ENCODE measurements at places on chromosomes 12 and 14.

- no peak for DNase-seq
Observed at GRCh38 chr14:33700052-33700451, 250.8 kb downstream of the EGLN3 start.

GRCh38 chr14:100645196-100645981 is 58.2 kb upstream of the BEGAIN start:
- DNase-seq: peak; percentile 87

DNA sequence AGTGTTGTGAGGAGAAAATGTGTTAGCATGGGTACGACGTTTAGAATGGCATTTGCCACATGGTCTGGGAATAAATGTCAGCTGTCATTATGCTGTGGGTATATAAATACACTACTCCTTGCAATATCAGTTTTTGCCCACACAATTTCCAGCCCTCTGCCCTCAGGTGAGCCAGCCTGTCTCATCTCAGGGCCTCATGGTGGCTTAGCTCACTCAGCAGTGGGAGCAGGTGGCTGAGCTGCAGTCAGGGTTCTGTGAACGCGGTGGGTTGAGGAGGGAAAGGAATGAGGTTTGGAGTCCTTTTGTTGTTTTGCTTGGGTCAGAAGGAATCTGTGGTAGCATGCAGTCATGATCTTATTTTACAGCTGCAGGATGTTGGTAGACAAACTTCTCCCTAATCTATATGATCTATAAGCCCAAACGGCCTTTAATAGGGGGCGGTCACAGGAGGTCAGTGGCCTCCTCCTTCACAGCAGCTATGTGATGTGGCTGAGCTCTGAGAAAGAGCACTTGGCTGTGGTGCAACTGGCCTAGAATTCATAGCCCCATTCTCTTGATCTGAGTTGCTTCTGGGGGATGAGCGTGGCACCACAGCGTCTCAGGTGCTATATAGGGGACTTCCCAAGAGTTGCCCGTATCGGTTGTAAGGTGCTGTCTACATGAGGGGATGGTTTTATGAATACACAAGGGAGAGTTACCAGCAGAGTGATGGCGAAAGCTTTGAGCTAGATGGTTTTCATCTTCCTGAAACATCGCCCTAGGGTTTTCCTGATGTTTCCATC is 27.8 kb upstream of the KCNA5 start:
- no peak for DNase-seq

DNA sequence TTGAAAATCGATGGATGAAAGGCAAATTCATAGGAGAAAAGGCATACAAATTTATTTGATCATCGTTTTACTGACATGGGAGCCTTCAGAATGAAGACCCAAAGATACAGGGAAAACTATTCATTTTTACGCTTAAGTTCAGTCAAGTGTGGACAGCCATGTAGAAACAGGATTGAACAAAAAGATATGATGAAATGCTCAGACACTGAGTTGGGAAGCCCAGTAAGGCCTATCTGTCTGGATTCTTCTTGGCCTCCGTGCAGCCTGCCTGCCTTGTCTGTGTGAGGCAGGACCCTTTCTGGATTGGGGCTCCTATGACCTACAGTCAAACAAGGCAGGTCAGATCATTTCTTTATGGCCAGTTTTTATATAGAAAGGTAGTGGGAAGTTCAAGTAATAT is 203.8 kb upstream of the MYL2 start:
- no peak for DNase-seq

- DNase-seq: no peak
Observed at GRCh38 chr12:115103884-115104883, 420.2 kb upstream of the TBX3 start.

DNA sequence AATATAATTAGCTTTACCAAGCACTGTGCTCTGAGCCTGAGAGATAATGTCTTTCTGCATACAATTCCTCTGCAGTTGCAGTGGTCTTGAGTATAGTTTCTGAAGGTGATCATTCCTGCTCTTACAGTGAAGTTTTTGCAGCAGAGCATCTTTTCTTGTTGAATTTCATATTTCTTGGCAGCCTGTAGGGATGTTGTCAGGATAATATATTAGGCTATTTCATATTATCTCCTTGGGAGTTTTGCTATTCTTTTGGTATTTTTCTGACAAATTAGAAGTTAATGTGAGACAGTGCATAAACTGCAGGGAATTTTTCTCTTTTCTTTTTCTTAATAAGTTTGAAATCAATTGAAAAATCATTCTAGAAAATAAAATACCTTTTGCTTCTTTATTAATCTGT is 1502.6 kb upstream of the FLRT2 start:
- no peak for DNase-seq

DNA sequence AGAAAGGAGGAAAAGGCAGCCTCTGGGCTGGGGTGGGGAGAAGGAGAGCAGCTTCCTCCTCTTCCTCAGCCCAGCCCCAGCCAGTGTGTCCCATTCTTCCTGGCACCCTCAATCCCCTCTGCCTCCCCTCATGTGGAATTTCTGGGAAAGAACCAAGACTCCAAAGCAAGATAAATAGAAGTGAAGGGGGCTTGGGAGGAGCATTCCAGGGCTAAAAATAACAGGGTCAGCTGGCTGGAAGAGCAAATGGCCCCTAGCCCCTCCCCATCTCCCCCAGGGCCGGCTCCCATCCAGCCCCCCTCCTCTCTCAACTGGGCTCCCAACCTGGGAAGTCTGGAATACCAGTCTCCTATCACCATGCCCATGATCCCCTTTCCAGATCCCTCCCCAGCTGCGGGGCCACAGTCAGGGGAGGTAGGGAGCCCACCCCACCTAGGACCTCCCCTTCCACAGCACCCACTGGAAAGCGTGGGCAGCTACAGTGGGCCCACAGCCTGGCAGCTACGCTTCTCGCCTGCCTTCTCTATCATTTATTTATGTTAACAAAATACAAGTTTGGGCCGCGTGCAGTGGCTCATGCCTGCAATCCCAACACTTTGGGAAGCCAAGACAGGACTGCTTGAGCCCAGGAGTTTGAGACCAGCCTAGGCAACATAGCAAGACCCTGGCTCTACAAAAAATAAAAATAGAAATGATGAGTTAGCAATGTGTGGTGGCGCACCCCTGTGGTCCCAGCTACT is 88.3 kb downstream of the IRF2BPL start:
- DNase-seq: no peak

- DNase-seq: no peak
Observed at GRCh38 chr12:82523996-82524395, 162.7 kb upstream of the TMTC2 start.

DNA sequence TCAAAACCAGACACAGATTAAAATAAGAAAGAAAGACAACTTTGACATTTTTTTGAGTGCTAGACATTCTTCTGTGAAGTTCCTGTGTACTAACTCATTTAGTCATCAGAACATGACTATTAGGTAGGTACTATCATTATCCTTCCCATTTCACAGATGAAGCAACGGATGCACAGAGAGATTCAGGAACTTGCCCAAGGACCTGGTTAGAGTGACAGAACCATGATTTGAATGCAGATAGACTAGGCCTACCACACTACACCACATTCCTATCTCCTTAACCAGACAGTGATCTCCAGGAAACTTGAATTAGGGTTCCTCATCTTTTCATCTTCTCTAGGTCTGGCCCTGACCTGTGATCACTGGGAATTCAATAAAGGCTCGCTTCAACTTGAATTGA is 54.4 kb upstream of the MED13L start:
- no peak for DNase-seq

- DNase-seq: no peak
Observed at GRCh38 chr14:99865408-99865807, 72.2 kb downstream of the EML1 start.

DNA sequence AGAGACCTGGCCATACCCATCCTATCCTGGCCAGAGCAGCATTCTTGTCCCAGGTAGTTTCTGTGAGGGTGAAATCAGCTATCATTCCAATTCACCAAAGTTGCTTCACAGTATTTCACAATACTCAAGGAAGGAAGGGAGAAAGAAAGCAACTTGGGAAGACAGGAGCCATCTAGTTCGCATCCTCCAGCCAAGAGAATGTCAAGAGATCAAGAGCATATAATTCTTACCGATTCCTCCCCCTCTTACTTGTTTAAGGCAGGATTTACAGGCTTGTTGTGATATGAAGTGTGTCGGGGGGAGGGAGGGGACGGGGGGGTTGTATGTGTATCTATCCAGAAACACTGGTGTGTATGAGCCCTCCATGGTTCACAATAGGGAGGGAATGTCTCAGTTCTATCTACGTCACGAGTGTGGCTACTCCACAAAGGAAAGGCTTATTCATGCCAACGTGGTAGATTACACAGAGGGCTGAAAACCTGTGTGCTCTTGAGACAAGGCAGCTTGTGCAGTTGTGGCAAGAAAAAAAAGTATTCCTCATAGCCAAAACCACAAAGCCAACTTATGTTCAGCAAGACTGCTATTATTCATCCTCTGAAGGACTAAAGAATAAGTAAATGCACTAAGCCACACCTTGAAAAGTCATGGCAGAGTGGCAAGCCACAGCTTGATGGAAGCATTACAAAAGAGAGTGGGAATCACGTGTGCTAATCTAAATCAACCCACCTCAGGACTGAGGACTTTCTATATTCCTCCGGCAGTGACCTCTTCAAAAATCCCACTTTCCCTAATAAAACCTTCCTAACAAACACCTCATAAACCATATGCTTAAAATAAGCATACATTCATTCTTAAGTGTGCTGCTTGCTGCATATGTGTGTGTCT is 35.0 kb downstream of the CORO1C start:
- no peak for DNase-seq

- no peak for DNase-seq
Observed at GRCh38 chr12:106187155-106187789, 48.5 kb upstream of the NUAK1 start.

DNA sequence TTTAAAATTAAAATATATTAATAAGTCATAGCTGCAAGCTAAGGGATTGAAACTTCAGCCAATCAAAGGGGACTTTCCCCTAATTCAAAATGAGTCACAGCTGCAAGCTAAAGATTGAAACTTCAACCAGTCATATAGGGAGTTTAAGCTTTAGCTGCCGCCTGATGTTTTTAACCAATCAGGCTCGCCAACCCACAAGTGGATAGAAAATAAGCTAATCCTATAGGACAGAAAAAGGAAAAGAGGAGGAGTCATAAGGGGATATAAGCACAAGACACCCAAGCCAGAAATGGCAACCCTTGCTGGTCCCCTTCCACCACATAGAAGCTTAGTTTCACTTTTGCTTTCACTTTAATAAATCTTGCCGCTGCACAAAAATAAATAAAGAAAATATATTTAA is 1154.6 kb downstream of the GALC start:
- no peak for DNase-seq

DNA sequence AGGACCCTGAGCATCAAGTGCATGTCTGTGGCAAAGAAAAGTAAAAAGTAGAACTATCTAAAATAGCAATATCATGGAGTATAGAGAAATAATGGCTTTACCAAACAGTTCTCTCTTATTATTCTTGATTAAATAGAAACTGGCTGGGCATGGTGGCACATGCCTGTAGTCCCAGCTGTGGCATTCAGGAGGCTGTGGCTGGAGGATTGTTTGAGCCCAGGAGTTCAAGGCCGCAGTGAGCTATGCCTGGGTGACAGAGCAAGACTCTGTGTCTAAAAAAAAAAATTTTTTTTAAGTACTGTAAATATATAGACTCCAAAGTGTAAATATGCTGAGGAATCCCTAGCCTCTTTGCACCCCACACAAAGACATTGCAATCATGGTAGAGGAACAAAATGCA is 121.9 kb downstream of the KITLG start:
- DNase-seq: no peak

DNA sequence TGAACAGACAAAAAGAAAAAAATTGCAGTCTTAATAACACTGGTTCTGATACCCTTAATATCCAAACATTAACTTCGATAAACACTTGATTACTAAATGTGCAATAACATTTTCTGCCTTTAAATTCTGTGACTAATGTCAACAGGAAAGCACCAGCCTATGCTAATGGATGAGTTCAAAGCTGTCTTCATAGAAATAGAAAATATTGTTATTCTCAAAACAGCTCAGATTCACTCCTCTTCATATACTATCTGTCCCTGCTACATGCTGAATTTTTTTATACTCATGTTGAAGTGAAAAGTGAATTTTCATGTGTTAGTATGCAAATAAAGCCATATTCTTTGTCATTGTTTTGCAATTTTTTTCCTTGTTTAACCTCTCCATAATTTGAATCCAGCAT is 13.9 kb downstream of the TAS2R43 start:
- DNase-seq: no peak

- no peak for DNase-seq
Observed at GRCh38 chr12:1173781-1174617, 183.0 kb downstream of the ERC1 start.

GRCh38 chr12:54300732-54301427 is at the start of gene NFE2:
Gene NFE2, minus strand, starts transcription at chr12:54301015. Its CDS starts 5,767 bp downstream, at chr12:54295248.
- peak; percentile 18 for DNase-seq

GRCh38 chr12:115998119-115998633 is 279.3 kb downstream of the MED13L start:
- peak; percentile 20 for DNase-seq

DNA sequence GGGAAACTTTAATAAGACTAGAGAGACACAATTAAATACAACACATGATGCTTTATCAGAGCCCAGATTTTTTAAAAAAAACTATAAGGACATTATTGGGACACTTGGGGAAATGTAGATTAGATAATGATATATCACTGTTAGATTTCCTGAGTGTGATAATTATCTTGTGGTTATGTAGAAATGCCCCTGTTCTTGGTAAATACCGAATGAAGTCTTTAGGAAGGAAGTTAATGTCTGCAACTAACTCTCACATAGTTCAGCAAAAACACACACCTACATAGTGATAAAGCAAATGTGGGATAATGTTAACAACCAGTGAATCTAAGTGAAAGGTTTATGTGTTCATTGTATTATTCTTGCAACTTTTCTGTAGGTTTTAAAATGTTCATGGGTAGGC is 14.6 kb upstream of the CACNB3 start:
- DNase-seq: no peak

- DNase-seq: no peak
Observed at GRCh38 chr12:34600592-34601462, 578.5 kb downstream of the ALG10 start.

- DNase-seq: no peak
Observed at GRCh38 chr12:132723764-132724140, 13.1 kb downstream of the PGAM5 start.

GRCh38 chr12:74424778-74425177 is 112.9 kb upstream of the ATXN7L3B start:
- no peak for DNase-seq
